ENCODE measurements at places on chromosomes 2 and 18. TPM values are rescaled to one million over a fixed set of nuclear protein-coding genes. Genes with fewer than 3 reads are reported as not detected.

The ATP6V1B1 gene
- not detected for total RNA-seq

The RGPD3 gene
- total RNA-seq, result 0.43 TPM

The UGT1A3 gene
- total RNA-seq, result not detected

The B3GNT7 gene
- 4.0 TPM for total RNA-seq

The CDH20 gene
- total RNA-seq, result 0.41 TPM

The TMEM169 gene
- 0.26 TPM for total RNA-seq

The CARF gene
- total RNA-seq, result 5.3 TPM

The HMSD gene
- total RNA-seq, result not detected

The TRAK2 gene
- 89.7 TPM for total RNA-seq

The ORC4 gene
- total RNA-seq, result 32.7 TPM

The HOXD4 gene
- 0.52 TPM for total RNA-seq

The CEBPZOS gene
- 37.9 TPM for total RNA-seq

The ZFP36L2 gene
- 47.3 TPM for total RNA-seq

The COLEC12 gene
- 15.3 TPM for total RNA-seq

The FOXD4L1 gene
- not detected for total RNA-seq

The TXNDC2 gene
- total RNA-seq, result not detected

The LCT gene
- total RNA-seq, result not detected

The ANKRD30BL gene
- not detected for total RNA-seq

The RAD51AP2 gene
- total RNA-seq, result 0.28 TPM

The CTAGE1 gene
- not detected for total RNA-seq

The HRH4 gene
- total RNA-seq, result not detected

The PPP1CB gene
- total RNA-seq, result 213 TPM

The SLC4A3 gene
- 502 TPM for total RNA-seq

The CRYGC gene
- not detected for total RNA-seq

The TNS1 gene
- 393 TPM for total RNA-seq

The KCNJ13 gene
- total RNA-seq, result not detected

The LYG1 gene
- 0.75 TPM for total RNA-seq

The CASP10 gene
- total RNA-seq, result 3.5 TPM

The PARD6G gene
- 2.8 TPM for total RNA-seq

The STARD7 gene
- total RNA-seq, result 163 TPM

The TWIST2 gene
- total RNA-seq, result 26.1 TPM

The LDLRAD4 gene
- total RNA-seq, result 33.1 TPM

The DNAJC5G gene
- 0.94 TPM for total RNA-seq

The PDE11A gene
- total RNA-seq, result 1.2 TPM

The ACVR1C gene
- 0.67 TPM for total RNA-seq

The OXER1 gene
- 0.47 TPM for total RNA-seq

The HSBP1L1 gene
- total RNA-seq, result 8.6 TPM

The EML6 gene
- total RNA-seq, result 1.1 TPM

The MBD1 gene
- 77.1 TPM for total RNA-seq

The GKN1 gene
- total RNA-seq, result not detected

The ONECUT2 gene
- total RNA-seq, result 0.04 TPM

The RNF181 gene
- 194 TPM for total RNA-seq

The PCARE gene
- total RNA-seq, result 0.79 TPM

The MAP3K19 gene
- total RNA-seq, result not detected

The ZSWIM2 gene
- not detected for total RNA-seq

The RAX gene
- not detected for total RNA-seq

The MYO3B gene
- total RNA-seq, result not detected
